ENCODE measurements at places on chromosomes 1 and 21.

DNA sequence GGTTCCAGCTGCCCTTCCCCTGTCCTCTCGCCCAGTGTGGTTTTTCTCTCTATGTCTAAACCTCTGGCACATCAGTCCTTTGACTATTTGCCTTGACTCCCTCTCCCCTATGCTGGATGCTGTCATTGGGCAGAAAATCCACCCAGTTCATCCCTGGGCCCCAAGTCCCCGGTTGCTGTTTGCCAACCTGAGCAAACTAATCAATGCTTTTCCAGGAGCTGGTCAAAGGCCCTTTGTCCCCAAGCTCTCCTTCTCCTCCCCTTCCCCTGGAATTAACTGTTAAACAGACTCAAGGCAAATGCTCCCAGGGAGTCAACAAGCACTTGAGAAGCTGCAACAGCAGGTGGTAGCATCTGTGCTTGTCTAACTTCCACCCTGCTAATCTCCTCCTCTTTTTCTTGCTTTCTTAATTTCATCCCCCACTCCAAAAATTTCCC, 102.7 kb downstream of the LMX1A start:
- no peak for DNase-seq

DNA sequence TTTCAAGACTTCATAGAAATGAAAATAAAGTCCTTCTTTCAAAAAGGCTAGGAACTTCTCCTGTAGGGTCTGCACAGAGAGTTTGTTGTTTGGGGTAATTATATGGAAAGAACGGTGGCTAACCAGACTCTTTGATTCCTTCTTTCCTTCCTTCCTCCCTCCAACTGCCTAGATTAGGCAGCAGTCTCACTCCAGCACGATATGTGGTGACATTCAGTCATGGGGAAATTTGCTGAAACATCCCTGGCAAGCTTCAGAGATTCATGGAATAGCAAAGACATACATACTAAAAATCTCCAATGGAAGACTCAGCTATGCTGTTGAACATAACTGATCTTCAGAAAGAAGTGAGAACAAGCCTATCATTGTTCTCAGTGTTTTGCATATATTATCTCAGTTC, 4.3 kb downstream of the NTMT2 start:
- DNase-seq = no peak

DNA sequence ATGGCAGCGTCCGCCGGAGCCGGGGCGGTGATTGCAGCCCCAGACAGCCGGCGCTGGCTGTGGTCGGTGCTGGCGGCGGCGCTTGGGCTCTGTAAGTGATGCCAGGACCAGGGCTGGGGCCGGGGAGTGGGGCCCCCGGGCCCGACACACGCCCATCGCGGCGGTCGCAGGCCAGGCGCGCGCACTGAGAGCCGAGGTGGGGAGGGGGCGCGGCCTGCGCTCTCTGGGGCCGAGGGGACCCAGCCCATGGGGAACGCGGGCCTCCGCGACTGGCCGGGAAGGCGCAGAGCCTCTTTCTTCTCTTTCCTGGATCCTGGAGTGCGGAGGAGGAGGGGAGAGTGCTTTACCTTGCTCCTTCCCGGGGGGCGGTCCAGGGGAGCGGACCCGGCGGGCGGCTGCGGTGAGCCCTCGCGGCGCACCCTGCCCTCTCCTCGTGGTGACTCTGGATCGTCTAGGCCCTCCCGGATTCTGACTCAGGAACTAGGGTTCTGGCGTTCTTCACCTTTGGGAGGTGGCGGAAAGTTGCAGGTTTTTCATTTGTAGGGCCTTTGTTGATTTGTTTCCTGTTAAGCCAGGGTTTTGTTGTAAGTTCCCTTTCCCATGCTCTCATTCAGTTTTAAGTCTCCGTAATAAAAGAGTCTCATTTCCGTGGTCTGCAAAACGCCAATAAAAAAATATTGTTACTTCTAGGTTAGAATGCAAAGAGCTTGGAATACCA, 529 bp downstream of the MPZL1 start:
- DNase-seq = no peak

DNA sequence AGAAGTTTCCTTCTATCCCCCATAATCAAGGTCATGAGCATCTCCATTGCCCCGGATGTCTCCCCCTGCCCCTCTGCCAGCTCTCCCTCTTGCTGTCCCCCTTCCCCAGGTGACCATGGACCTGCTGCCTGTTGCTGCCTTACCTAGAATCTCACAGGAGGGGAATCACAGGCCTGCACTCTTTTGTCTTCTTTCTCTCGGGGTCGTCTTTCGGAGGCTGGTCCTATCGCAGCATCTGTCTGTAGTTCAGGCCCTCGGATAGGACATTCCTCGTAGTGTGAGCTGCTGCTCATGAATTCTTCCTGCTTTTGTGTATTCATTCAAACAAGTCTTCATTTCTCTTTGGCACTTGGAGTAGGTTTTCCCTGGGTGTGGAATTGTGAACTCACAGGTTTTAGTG, 39.9 kb upstream of the ACTRT2 start:
- DNase-seq = no peak

DNA sequence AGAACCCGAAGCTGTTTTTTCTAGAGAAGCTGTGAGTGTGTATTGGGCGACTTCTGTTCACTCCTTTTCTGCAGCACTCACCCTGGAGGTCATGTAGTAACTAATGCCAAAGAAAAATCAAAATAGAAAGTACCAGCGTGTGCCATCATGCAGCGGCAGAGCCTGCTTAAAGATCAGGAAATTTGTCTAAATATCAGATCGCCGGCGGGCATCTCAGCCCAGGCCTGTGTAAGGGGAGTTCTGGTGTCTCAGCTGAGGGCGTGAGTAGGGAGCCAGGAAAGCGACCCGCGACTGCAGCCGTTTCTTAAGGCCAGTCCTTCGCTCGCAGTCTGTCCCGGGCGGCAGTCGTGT, 768 bp downstream of the EDARADD start:
- no peak for DNase-seq

- DNase-seq = no peak
These were observed 87.3 kb downstream of the RPS6KC1 start for GRCh38 chr1:213138391-213138790.

DNA sequence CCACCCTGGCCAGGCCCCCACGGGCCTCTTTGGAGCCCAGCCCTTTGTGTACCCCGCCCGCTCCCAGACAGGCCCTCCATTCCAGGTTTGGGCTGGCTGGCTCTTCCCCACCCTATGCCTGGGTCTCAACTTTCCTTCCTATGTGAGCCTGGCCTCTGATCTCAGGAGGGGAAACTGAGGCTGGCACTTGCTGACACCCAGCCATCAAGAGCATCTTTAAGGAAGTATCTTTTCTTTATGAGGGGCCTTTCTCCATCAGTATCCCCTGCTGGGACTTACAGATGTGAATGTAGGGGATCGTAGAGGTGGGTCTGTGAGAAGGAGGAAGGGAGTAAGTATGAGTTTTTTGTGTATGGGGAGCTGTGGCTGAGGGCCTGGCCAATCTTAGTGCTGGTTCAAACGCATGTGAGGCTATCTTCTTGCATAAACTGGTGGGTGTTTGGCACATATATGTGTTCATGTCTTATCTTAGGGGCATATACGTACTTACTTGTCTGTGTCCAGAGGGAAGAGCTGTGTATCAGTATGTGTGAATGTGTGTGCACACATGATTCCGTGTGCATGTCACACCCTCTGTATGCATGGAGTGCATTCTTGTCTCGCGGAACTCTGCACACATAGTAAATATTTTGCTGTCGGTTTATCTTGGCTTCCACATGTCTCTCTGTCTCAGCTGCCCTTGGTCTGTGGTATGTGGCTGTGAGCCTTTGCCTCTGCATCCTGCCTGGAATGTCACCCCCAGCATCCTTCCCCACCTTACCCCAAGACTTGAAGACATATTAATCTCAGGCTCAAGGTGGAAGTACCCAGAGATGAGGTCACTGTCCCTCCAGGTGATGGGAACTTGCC, 5.4 kb downstream of the NECTIN4 start:
- no peak for DNase-seq

Data from activated CD8-positive, alpha-beta memory T cell treated with anti-CD3 and anti-CD28 coated beads for 1 hour (primary cell).